ENCODE measurements at places on chromosomes 5 and 9.

GRCh38 chr5:121421646-121422045 lies 430.0 kb upstream of the FTMT start:
- DNase-seq: no peak

- no peak for DNase-seq
Observed at GRCh38 chr9:120894321-120895148, 17.5 kb upstream of the PHF19 start.

DNA sequence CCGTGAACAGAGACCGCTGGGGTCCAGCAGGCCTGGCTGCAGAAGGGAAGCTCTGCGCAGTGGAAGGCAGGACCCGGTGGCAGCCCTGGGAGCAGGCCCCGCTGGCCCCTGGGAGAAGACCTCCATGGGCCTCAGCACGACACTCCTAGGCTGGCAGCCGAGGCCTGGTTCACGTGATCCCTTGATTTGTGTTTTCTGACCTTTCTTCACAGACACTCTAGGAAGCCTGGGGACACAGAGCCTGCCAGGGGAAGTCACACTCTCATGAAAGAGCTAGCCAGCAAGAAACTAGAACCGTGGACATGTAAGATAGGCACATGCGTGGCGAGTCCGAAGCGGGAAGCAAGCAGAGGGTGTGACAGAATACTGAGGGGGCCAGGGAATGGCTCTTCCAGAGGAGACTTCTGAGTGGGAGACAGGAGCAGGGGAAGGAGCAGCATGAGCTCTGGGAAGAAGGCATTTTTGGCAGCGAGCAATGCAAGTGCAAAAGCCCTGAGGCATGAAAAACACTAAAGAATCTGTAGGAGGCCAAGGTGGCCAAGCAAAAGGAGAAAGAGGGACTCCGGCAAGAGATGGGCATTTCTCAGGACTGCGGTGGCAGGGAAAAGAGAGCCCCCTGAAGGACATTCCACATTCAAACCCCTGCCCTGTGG lies 26.6 kb upstream of the IL17B start:
- DNase-seq: no peak

GRCh38 chr9:621201-621855 lies 220.2 kb upstream of the DMRT1 start:
- no peak for DNase-seq

DNA sequence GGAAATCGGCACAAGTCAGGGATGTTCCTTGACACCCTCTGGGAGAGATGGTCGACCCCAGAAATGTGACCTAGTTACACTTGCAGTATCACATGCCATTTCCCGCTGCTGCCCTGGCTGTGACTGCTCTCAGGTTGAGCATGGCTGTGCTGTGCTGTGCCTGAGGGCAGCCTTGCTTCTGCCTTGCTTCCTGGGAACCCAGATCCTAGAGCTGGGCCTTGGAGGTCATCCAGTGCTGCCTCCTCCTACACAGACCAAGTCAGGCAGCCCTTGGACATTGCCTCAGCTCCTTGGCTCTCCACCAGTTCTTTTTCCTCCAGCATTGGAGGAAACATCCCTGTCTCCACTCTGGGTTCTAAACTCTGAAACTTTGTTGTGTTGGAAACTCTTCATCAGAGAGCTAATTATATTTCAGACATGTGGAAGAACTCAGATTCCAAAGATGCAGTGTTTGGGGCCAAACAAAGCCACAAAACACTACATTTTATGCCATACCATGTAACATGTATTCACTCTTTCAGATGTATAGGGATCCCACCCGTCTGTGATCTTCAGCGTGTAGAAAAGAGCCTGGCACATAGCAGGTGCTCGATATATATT lies 6.1 kb downstream of the MAMDC2 start:
- no peak for DNase-seq

DNA sequence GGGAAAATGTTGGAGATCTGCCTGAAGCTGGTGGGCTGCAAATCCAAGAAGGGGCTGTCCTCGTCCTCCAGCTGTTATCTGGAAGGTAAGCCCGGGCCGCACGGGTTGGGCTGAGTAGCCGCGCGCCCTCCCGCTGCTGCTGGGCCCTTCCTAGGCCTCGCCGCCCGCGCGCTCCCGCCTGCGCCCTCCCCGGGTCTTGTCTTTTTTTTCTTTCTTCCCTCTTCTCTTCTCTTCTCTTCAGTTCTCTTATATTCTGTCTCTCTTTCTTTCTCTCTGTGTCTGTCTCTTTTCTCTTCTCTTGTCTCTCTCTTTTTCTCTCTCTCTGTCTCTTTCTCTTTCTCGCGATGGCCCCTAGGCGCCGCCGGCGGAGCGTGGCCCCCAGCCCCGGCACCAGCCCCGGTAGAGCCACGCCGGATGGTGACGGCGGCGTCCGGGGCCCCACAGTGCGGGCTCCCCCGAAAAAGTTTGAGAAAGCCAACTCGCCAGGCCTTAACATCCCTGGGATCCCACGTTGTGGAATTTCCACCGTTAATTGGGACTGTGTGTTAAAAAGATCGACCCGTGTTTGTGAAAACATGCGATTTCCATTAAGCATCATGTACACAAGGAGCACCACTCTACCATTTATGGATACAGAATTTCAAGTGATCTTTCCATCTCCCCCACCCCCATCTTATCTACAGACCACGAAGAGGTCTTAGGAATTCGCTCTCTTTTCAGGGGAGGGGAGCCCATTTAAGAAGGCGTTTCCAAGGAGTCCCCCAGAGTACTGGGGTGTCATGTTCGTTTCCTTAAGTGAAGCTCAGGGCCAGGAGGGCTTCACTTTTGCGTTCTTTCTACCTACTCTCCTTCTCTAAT lies 616 bp downstream of the ABL1 start:
- no peak for DNase-seq

DNA sequence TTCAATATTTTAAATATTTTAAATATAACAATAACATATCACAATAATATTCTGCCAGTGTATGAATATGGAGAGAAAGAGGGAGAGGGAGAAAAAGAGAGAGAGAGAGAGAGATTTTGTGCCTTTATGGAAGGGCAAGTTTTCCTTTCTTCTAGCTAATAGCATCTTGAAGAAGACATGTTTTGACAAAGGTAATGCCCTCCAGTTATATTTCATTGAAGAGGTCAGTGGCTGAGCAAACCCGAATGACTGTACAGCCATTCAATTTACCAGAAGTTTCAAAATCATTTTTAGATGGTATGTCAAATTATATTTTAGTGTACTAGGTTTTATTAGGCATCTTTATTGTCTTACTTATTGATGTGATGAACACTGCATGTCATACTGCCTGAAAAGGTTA lies 139.3 kb downstream of the EMB start:
- no peak for DNase-seq

DNA sequence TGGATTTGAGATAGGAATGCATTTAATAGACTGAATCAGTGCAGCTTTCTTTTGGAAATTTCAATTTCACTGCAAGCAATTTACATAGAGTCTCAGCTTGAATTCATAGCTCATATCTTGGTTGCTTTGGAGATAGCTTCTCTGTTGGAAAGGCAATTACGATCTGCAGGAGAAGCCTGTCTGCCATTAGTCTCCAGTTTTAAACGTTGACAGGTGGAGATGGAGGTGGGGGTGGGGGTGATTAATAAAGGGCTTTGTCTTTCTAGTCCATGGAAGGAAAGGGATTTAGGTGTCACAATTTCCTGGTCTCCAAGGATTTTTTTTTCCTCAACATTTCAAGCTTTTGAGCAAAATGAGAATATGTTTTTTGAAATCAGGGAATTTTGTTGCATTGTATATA lies 184.7 kb downstream of the CARTPT start:
- DNase-seq: no peak

DNA sequence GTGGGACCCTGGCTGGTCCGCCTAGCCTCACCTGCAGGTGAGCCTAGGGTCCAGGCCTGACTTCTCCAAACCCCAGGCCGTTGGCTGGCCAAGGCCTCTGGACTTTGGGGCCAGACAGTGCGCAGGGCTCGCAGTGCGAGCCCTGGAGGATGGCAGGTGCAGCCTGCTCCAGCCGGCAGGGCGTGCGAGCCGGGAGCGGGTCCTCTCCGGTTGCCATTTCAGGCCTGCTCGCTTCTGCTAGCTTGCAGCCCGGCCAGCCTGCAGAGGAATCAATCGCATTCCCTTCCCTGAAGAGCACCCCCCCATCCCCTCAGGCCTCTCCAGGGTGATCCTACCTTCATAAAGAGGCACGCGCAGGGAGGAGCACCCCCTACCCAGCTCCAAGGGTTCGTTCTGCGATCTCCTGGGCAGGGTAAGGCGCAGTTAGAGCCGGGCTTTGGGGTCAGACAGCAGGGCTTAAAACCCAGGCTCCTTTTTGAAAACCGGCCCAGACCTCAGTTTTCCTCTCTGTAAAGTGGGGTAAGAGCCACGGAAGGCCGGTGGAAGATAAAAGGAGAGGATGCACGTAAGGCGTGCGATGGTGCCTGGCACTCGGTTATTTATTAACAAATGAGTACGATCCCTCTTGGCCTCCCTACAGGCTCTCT lies 6.2 kb downstream of the BARHL1 start:
- DNase-seq: no peak

DNA sequence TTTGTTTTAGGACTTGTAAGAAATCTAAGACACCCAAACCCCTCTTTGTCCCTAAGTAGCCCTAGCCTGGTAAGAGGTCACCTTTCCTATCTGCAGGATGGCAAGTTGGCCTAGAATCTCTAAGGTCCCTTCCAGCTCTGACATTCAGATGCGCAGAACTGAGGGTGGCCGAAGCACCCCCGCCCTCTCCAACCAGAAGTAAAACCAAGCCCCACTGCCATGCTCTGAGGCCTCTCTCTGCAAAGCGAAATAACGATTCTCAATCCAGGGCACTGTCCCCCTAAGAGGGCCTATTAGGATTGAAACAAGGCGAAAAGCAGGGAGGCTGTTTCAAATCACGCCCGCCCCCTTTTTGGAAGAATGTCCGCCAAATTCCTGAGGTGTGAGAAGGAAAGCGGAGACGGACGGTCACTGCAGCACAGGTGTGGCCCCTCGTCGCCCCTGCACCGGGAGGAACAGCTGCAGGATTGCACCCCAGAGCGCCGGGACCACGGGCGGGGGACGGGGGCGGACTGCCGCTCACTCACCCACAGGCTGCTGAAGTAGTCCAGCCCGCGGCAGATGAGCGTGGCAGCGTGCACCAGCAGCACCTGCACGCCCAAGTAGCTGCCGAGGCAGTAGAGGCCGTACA lies 824 bp downstream of the TMEM245 start:
- DNase-seq: no peak

DNA sequence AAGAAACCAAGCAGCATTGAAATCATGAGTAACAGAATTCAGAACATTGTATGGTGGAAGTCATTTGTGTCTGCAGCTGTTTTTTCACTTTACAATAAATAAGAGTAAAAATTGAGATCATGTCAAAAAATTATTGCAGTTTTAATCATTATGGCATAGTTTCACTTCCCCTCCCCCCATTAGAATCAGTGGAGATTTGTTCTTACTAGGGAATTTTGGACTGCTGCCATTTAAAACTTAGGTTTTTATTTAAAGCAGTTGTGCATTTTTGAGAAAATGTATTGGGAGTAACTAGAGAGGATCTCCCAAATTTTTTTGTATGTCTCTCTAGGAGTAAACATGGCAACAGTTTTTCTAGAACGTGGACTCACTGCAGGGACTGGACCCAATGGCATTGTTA lies 20.4 kb downstream of the GTF3C4 start:
- DNase-seq: no peak

- no peak for DNase-seq
Observed at GRCh38 chr5:173721601-173722232, 105.3 kb upstream of the BOD1 start.

DNA sequence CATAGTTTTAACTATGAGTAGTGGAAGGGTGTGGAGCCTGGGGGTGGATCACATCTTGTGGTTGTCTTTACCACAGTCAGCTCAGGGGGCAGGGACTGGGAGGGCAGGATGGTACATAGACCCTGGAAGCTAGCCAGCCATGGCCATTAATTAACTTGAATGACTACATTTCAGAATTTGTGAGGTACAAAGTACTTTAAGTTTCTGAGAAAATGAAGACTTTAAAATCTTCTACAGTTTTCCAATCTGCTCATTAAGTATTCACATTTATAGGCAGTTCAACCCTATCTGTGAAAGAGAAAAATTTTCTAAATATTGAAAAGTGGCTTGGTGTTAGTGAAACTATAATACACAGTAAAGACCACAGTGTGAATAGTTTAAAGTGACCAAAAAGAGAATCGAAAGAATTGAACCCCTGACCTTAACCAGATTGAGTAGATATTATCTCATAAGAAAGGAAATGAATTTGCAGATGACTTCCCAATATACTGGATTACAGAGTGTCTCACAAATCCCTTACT lies 234.2 kb upstream of the MEF2C start:
- no peak for DNase-seq

GRCh38 chr9:22452415-22453010 lies 5.9 kb downstream of the DMRTA1 start:
- DNase-seq: no peak

DNA sequence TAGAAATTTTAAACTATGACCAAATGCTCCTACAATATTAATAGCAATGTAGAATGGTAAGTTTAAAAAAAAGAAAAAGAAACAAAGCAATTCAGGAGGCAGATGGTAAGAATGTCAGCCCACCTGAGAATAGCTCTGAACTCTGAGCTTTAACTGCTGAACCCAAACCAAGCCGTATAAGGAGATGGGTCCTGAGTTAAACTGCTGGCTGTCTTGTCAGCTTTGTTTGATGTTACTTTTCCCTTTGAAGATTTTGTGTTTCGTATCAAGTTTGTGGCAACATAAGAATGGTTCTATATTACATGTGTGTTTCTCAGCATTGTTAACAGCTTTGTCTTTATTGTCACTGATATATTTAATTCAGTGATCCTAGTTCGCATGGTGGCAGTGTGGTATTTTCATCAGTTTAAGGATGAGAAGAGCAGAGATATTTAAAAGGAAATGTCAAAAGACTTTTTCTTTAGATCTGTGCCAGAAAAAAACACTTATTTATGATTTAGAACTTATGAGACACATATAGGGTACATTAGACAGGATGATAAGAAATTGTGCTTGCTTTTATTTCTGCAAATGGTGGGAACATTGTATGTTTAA lies 390.1 kb downstream of the CCDC171 start:
- DNase-seq: no peak

- no peak for DNase-seq
Observed at GRCh38 chr5:39104221-39104620, 30.0 kb upstream of the RICTOR start.

GRCh38 chr5:65271906-65272305 lies 209.8 kb downstream of the ADAMTS6 start:
- DNase-seq: no peak

Data from stimulated activated CD4-positive, alpha-beta T cell treated with anti-CD3 and anti-CD28 coated beads, Interleukin-1b, Interleukin-23, amount 100 ng/mL, for 1 hour (primary cell).